Activated CD4-positive, alpha-beta T cell treated with anti-CD3 and anti-CD28 coated beads, Interleukin-2, amount 50 U/mL, for 4 hours (primary cell): ENCODE measurements at places on chromosomes 7 and 10.

- no peak for DNase-seq
Measured at GRCh38 chr7:138957753-138958390, 23.3 kb downstream of the KIAA1549 start.

GRCh38 chr7:34157137-34157536 lies 251.8 kb downstream of the BMPER start:
- DNase-seq: no peak

- DNase-seq: no peak
Measured at GRCh38 chr10:67250686-67251085, 324.9 kb downstream of the LRRTM3 start.

GRCh38 chr7:155267436-155267835 lies 30.2 kb upstream of the INSIG1 start:
- DNase-seq: no peak

DNA sequence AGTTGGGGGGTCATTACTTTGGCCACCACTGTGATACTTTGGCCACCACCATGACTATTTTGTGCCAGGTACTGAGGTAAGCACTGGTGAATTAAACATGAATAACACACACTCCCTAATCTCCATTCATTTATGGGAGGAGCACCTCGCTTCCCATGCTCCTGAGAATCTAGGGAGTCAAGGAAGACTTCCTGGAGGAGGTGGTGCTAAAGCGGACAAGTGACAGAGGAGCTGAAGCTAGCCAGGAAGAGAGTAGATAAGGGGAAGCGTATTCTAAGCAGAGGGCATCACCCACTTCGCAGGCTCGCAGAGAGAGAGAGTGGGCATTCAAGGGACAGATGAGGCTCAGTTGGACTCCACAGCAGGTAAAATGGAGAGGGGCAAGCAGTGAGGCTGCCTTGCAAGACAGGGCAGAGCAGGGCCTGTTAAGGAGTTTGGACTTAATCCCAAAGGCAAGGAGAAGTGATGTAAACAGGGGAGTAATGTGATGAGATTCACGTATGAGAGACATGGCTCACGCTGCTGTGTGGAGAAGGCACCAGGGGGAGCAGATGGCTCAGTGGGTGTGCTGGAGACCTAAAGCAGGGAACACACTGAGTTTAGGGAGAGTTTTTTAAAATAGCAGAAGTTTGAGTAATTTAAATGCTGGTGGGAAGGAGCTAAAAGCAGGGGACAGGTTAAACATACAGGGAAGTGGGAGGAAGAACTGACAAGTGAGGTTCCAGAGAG lies 21.3 kb upstream of the TMEM248 start:
- no peak for DNase-seq
